ENCODE measurements at places on chromosomes 2 and 18.
A peak's percentile ranks its signal among the peaks of the same experiment; 100 is the strongest.

GRCh38 chr2:120463996-120464395, 118.1 kb downstream of the INHBB start:
- DNase-seq, result no peak

DNA sequence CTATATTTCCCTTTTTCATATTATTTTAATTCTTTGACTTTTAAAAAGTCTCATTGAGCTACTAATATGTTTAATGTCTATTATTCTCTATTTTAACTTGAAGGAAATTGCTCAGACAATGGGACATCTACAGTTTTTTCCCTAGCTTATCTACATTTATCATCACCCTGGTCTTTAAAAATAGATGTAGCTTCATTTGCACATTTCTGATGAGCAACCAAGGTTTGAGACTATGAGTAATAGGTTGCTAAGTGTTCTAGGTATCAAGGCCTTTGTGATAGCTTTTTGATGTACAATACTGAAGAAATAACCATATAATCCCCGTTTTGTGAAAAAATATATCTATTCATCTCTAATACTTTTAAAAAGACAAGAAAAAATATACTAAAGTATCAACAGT, 47.0 kb downstream of the STAT4 start:
- DNase-seq, result no peak

DNA sequence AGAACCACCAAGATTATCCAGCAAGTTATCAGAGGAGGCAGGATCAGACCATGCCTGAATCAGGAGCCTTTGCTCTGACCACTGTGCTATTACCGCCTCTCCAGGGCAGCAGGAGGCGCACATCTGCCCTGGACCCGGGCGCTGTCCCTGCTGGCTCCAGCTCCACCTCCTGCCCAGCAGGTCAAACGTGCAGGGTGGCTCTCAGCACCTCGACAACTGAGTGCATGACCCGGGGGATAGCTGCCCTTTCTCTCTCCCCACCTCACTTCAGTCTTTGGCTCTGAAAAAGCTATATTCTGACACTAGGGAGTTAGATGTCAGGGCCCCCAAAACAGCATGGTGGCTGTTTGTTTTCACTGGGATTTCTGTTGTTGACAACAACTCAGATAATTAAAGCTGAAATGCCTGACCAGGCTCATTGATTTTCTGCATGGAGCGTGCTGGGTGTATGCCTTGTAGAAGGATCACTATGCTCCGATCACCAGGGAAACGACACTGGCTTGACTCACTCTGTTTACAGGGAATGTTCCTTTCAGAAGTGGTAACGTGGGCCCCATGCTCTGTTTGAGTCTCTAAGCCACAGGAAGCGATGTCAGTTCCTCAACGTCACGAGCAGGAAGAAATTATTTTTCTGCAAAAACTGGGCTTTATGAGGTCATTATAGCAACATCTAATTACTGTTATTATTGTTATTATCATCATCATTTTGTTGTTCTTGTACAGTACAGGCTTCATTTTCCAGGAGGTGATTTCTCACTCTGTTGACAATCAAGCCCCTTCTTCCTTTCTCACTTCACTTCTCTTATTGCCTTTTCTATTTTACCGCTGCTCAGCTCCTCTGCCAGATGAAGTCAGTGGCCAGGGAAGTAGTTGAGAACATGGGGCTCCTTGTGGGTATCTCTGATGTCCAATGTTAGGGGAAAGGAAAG, 125.6 kb downstream of the PLB1 start:
- peak; percentile 63 for DNase-seq

- no peak for DNase-seq
Observed at GRCh38 chr2:38182492-38183003, 106.6 kb upstream of the CYP1B1 start.

GRCh38 chr2:134926231-134926931, 7.8 kb downstream of the CCNT2 start:
- DNase-seq, result no peak

- DNase-seq, result no peak
Observed at GRCh38 chr2:202815548-202816360, 55.8 kb downstream of the ICA1L start.

DNA sequence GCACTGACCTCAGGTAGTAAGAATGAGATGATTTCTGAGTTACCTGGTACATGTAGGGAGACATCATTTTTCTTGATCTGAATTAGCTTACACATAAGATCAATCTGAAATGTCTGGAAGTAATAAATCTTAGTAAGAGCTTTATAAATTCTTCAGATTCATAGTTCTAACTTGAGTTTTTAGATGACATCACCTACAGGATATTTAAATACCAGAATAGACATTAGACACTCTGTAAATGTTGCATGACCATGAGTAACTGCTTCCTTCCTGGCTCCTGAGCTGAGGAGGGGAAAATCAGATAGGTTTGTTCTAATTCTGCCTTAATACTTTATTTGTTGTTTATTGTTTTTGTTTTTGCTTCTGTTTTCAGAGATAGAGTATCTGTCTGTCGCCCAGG, 181.8 kb downstream of the PHLPP1 start:
- DNase-seq, result no peak

GRCh38 chr2:159256159-159256558, 30.3 kb downstream of the WDSUB1 start:
- no peak for DNase-seq
